ENCODE measurements at places on chromosomes 5 and 9.

DNA sequence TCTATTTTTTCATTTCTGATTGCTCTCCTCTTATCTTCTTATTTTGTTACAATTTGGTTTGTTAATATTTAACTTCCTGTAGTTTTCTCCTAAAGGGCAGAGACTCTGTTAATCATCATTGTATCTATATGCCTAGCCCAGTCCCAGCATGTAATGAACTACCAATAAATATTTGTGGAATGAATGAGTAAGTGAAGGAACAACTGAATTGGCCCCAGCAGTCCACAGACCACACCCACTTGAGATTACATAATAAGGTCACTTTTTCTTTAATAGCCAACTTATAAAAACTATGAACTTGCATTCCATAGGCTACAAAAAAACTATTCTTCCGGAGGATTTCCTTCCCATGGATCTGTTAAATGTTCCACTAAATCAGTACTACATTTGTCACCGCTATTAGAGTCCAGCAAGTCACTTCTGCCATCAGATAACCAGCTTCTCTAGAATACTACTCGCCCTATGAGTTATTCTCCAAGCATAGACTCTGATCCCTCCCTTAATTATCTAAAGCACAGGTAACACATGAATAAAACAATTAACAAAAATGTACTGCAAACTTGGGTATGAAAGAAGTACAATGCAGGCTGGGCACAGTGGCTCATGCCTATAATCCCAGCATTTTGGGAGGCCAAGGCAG is 27.5 kb upstream of the TNPO1 start:
- DNase-seq, result no peak

GRCh38 chr9:92187390-92187789 is 72.2 kb upstream of the SPTLC1 start:
- no peak for DNase-seq

- DNase-seq, result no peak
These were observed 5.2 kb downstream of the FAT2 start for GRCh38 chr5:151585970-151586369.

- DNase-seq, result peak; percentile 78
These were observed 173.0 kb upstream of the DAPK1 start for GRCh38 chr9:87324613-87325194.

DNA sequence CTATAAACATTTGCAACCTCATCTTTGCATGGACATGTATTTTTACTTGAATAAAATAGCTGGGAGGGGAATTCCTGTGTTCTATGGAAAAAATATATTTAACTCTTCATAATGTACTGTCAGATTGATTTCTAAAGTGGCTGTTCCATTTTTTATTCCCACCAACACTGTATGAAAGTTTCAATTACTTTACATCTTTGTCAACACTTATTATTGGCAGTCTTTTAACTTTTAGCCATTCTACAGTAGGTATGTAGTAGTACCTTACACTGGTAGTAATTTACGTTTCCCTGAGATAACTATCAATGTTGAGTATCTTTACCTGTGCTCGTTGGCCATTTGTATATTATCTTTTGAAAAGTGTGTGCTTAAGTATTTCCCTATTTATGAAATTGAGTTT is 429.7 kb downstream of the KIAA0825 start:
- DNase-seq, result no peak

DNA sequence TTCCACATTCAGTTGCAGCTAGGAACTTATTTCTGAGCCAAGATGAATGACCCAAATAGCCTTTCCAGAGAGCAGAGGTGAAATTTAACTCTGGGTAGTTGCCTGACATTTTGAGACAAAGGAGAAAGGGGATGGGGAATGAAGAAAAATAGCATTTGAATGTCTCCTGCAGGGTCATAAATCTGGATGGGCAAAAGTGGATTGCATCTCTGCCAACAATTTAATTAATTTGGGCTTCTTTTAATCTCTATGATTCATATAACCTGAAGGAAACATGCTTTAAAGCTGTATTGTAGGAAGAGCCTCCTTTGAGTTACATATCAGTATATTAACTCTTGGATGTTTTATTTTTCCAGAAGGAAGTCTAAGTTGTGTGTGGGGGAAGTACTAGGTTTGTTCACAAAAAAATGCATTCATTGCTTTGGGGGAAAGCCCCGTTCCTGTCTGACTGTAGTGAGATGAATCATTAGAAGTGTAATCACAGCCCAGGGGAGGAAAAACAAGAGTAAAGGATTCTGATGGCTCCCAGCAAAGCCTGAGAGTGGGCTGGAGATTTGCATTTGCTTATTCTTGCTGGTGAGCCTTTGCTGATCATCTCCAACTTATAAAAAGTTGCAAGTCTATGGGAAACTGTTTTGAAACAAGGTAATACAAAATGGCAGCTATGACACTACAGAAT is 133.0 kb upstream of the IQGAP2 start:
- DNase-seq, result no peak

GRCh38 chr5:26416911-26417310 is 621.5 kb downstream of the CDH9 start:
- DNase-seq, result no peak

DNA sequence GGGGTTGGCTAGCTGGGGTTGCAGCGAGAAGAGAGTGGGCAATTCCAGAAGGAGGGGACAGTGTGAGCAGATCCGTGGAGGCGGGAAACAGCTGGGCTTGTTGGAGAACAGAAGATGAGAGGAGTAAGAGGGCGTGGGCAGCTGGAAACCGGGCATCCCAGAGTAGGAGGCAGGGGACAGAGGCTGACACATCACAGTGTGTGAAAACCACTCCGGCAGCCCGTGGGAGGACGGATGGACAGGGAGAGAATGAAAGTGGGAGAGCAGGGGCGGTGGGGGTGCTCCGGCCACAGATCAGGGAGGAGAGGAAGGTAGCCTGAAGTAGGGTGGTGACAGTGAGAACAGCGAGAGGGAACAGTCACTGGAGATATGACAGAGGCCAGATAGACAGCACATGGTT is 8.3 kb upstream of the PSMB7 start:
- DNase-seq, result no peak

GRCh38 chr5:173714551-173715428 is 98.3 kb upstream of the BOD1 start:
- no peak for DNase-seq

- DNase-seq, result no peak
These were observed 130.5 kb downstream of the BARX1 start for GRCh38 chr9:93824386-93825294.

DNA sequence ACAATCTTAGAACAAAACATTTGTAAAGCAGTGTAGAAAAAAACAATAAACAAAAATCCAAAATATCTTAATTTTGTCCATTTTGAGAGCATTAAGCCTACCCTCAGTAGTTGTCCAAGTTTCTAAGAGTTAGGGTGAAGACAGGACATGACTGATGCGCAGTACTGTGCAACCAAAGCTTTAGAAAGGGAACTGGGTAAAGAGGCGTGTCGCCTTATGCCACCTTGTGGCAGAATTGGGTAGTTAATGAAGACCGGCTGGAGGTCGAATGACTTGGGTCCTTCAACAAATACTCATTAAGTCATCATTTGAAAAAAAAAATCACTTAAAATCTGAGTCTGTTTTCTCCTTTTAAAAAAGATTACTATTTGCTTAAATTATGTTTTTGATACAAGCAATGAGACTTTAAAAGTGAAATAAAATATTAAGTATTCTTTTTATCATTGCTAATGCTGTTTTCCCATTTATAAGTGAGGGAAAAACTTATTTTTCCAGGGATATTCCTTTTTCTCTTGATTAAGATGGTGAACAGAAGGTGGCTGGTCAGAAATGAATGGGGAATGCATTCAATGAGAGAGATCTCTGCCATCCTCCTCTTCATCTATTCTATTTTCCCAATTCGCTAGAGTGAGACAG is 3.5 kb upstream of the RNF20 start:
- peak; percentile 90 for DNase-seq

DNA sequence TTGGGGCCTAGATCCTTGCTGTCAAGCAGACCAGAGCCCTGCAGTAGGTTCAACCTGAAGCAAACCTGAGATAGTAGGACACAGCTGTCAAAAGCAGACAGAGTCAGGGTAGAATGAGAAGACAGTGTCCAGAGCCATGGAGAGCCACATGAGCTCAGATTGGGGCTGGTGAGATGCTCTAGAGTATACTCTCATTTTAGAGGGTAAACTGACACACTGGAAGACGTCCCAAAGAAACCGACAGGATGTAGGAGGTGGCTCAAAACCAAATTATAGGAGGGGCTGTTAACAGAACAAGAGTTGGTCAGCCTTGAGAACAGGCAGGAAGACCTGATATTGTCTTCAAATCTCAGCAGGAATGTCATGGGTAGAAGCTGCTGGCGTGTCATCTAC is 11.5 kb downstream of the CCDC69 start:
- no peak for DNase-seq

GRCh38 chr5:159515909-159516415 is 185.7 kb upstream of the IL12B start:
- peak; percentile 52 for DNase-seq

DNA sequence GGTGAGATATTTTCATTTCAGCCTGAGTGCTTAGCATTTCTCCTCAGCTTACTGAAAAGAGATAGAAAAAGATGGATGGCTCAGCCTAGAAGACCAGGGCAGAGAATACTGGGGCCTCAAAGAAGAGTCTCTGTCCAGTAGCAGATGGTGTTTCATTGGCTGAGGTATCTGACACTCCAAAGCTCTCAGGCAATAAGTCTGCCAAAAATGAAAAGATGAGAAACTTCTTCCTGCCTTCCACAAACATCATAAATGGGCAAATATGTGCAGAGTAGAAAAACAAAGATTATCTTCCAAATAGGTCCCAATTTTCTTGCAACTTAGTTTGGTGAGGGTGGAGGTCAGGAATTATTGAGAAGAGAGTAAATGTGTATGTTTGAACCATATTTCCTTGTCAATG is 87.4 kb upstream of the ICE1 start:
- DNase-seq, result no peak

- DNase-seq, result no peak
These were observed 14.8 kb downstream of the LVRN start for GRCh38 chr5:115977096-115977495.

DNA sequence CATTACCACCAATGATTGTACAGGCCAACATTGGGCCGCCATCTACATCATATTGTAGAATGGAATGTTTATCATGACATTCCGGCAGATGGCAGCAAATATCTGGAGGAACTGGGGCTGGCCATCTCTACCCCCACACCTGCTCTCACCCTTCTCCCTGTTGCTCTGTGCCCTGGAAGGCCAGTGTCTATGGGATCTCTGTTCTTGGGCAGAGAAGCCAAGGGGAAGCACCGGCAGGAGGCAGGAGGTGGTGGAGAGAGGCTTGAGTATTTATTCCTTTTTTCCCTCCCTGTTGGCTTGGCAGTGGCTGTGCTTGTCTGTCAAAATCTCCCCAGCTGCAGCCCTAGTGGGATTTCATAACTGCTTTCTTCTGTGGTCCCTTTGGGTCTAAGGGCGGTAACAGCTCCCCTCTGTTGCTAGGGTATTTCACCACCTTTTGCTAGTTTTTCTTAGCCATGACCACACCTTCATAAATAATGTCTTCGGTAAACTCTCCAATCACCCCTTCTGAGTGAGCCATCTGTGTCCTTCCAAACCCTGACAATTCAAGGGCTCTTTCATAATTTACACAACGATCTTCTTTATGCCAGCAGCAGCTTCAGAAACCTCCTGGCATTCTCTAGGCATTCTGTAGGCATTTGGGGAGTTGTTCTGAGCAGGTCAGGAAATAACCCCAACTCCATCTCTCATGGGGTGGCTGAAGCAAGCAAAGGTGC is 225.8 kb downstream of the MELK start:
- DNase-seq, result no peak

DNA sequence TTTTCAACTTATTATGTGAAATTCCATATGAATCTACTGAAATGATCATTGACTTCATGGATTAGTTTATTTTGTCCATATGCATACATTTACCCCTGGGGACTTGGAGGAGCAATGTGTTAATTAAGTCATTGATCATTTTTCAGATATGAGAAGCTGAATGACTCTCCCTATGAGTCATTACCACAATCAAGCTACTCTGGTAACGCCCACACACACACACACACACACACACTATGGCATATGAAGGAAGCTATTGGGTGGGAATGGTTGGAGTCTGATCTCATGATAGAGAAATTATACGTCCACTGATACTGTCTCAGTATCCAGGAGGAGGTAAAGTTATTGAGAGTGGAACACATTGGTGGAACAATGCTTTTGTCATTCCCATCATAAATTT is 528.9 kb downstream of the AGTPBP1 start:
- DNase-seq, result peak; percentile 4

DNA sequence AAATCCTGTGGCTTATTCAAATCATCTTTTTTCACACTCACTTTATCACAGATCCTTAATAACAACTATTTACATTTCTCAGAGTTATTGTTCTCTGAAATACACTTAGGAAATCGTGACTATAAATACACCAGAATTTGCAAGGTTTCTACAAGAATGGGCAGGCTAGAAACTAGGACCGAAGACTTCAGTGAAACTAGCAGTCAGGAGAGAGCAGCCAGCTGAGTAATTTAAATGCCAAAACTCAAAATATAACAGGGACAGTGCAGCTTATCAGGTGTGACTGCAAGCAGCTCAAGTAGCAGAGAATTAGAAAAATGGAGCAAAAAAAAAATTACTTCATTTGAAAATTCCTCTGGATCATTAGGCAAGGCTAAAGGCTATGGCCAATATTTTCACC is 719.3 kb upstream of the ZNF608 start:
- DNase-seq, result no peak

- DNase-seq, result no peak
These were observed 38.1 kb upstream of the JAK2 start for GRCh38 chr9:4946937-4947336.

- DNase-seq, result peak; percentile 28
These were observed 56.3 kb upstream of the KCNN2 start for GRCh38 chr5:114305402-114306207.

DNA sequence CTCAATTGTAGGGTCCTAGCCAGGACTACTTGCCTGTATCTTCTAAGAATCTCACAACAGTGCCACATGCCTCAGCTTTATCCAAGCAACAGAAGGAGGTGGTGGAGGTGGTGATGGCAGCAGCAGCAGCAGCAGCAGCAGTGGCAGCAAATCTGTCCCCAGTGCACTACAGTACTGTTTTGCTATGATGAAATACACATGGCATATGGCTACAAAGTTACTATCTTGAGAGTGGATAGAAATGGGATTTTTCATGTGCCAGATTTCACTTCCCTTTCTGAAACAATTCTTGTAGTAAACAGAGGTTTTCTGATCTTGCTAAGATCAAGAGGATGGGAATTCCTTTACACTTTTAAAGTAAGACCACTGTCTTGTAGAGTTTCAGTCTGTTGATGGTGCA is 8.1 kb upstream of the CYSTM1 start:
- DNase-seq, result no peak

DNA sequence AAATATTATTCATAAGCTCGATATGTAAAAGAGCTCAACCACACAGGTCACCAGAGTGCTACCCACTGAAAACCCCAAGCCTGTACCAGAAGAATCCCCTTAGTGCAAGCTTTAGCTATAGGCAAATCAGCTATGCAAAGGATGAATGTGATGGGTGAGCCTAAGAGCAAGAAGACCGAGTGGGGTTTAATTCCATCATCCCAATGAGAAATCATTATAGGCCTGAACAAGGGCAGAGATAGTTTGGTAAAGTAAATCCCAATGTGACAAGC is 21.8 kb downstream of the ELOVL7 start:
- DNase-seq, result no peak

DNA sequence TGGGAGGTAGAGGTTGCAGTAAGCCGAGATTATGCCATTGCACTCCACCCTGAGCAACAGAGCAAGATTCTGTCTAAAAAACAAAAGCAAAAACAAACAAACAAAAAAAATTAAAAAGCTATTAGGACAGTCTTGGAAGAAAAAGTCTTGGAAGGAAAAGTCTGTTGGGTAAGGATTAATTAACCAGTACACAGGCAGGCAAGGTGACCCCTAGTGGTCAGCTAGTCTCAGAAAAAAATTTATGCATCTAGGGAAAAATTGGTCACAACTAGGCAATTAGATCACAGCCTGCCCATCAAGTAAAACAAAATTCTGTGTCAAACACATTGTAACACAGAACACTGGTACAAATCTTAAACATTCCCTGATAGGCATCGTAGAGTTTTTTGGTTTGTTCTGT is 6.7 kb upstream of the ANKRD18B start:
- DNase-seq, result peak; percentile 72

All from hematopoietic multipotent progenitor cell treated with erythropoietin and hydrocortisone succinate and interleukin-3 and kit ligand, for 6 days (in vitro differentiated cells).